ENCODE measurements at places on chromosomes 7 and 10. TPM values are rescaled to one million over a fixed set of nuclear protein-coding genes. Genes with fewer than 3 reads are reported as not detected.

TEX47 gene
- not detected for total RNA-seq

NKX1-2 gene
- total RNA-seq, result not detected

UPK3B gene
- total RNA-seq, result 0.11 TPM

PBLD gene
- total RNA-seq, result 10.3 TPM

SLC18A3 gene
- not detected for total RNA-seq

CNPY1 gene
- total RNA-seq, result not detected

CPA4 gene
- total RNA-seq, result 16.7 TPM

SPDYE5 gene
- total RNA-seq, result not detected
